SK-N-SH treated with all-trans-retinoic acid at 6 μM for 48 hours (cell line): ENCODE measurements at places on chromosomes 11 and 22.

DNA sequence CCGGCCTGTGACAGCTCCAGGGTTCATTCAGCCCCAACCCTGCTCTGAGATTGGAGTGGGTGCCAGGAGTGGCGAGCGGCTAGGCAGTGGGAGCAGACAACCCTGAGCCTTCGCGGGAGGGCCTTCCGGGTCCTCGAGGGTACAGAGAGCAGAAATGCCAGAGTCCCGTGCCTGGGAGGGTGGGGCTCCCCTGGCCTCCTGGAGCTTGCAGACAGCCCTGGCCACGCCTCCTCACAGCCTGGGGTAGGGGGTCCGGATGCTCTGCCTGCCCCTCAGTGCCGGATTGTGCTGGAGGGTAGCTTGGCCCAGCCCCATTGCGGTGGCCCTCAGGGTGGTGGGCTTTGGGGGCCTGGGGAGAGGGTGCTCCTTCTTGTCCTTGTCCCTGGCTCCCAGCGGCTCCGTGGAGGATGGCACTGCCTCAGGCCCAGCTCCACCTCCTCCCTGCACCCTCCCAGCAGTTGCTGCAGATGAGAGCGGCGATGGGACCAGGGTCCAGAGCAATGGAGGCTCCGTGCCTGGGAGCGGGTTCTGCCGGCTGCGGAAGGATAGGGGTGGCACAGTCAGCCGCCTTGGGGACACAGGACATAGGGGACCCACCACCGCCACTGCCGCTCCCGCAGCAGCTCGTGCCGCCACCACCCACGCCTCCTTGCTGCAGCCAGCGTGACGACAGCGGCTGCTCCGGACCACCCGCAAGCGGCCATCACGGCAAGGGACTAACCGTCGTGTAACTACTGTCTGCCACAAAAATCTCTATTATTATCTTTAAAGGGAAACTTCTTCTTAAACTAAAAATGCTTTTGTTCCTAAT is 34.9 kb upstream of the OR10G7 start:
- peak; percentile 90 for ATAC-seq

DNA sequence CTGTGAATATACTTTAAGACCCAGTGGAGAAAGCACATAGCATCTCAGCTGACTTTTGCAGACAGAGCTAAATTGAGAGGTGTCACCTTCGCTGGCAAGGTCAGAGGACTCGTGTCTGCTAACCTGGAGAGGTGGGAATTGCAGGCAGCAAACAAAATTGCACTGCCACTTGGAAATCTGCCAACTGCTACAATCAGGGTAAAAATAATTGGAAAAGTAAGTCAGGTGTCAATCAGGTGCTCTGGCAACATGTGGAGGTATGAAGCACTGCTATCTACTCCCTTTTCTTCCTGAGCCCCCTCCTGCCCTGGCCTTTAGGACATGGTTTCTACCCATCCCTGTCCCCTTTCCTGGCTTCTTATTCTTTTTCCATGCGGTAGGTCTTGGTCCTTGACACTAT is 24.1 kb upstream of the LRRC55 start:
- ATAC-seq, result no peak

DNA sequence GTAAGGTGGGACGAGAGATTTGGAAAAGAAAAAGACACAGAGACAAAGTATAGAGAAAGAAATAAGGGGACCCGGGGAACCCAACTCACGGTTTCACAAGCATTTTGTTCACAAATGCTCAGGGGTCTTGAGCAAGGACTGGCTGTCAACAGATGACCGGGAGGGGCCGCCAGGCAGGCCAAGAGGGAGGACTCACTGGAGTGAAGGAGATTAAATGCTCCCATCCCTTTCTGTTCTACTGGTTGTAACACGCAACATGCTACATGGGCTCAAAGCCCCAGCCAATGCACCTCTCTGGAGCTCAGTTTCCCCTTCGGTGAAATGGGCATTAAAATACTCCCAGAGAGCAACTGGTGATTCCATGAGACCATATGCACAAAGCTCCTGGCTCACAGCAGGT is 13.4 kb downstream of the SHANK2 start:
- no peak for ATAC-seq

- ATAC-seq, result no peak
Measured at GRCh38 chr11:123903932-123904331, 2.0 kb downstream of the OR8D4 start.

DNA sequence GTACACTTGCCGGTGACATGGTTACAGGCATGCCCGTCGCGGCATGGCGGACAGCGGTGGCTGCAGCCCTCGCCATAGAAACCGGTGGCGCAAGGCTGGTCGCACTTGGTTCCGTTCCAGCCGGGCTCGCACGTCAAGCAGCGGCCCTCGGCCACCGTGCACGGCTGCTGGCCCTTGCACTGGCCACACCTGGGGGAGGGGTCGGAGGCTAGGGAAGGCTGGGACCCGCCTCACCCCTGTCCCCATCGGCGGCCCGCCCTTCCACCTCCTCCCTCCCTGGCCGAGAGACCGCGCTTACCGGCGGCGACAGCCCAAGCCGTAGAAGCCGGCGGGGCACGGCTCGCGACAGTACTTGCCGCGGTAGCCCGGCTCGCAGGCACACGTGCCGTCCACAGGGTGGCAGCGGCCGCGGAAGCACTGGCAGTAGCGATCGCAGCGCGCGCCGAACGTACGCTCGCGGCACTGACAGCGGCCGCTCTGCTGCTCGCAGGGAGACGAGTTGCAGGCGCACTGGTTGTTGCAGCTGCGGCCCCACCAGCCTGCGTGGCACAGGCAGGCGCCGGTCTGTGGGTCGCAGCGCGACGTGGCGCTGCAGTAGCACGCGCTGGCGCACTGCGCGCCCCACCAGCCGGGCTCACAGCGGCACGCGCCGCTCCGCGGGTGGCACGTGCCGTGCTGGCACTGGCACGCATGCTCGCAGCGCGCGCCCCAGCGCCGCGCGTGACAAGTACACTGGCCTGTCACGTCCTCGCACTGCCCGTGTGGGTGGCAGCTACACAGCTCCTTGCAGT is 6.7 kb downstream of the SCARF2 start:
- ATAC-seq, result no peak

DNA sequence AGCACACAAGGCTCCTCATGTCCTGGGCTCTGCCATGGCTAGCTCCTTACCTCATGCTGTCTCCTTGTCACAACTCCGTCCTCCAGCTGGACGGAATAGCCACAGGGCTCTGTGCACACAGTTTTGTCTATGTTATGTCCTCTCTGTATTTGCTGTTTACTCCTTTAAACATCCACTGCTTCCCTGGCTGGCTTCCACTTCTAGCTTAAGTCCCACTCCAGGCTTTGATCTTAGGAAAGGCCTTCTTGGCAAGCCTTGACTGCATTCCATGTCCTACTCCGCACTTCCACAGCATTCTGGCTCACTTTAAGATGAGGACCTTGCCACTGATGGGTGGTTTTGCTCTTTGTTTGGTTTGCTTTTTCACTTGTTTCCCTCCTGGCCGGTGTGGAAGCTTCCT is 22.9 kb upstream of the ROBO3 start:
- no peak for ATAC-seq

DNA sequence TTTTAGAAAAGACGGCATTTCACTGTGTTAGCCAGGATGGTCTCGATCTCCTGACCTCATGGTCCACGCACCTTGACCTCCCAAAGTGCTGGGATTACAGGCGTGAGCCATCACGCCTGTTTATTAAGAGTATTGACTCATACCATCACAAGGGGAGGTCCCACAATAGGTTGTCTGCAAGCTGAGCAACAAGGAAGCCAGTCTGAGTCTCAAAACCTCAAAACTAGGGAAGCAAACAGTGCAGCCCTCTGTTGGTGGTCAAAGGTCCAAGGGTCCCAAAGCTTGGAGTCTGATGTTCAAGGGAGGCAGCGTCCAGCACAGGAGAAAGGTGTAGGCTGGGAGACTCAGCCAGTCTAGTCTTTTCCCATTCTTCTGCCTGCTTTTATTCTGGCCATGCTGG is 32.8 kb upstream of the LDLRAD3 start:
- ATAC-seq, result no peak

DNA sequence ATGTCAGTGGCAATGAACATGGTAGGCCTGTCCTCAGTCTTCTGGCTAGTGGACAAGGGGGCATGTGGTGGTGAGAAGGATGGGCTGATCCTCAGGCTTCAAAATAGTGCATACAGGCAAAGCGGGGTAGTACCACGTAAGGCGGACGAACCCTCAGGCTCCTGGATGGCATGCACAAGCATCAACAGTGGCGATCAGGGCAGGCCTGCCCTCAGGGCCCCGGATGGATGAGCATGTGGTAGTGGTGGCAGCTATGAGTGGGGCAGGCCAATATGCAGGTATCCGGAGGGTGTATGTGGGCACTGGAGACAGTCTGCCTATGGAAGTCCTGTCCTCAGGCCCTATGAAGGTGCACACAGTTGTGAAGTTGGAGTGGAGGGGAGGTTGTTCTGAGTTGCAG is 163.8 kb downstream of the GUCY1A2 start:
- ATAC-seq, result no peak

GRCh38 chr11:19243143-19243542 is 2.4 kb upstream of the E2F8 start:
- ATAC-seq, result no peak

- no peak for ATAC-seq
Measured at GRCh38 chr22:44384563-44385295, 72.0 kb upstream of the SHISAL1 start.

DNA sequence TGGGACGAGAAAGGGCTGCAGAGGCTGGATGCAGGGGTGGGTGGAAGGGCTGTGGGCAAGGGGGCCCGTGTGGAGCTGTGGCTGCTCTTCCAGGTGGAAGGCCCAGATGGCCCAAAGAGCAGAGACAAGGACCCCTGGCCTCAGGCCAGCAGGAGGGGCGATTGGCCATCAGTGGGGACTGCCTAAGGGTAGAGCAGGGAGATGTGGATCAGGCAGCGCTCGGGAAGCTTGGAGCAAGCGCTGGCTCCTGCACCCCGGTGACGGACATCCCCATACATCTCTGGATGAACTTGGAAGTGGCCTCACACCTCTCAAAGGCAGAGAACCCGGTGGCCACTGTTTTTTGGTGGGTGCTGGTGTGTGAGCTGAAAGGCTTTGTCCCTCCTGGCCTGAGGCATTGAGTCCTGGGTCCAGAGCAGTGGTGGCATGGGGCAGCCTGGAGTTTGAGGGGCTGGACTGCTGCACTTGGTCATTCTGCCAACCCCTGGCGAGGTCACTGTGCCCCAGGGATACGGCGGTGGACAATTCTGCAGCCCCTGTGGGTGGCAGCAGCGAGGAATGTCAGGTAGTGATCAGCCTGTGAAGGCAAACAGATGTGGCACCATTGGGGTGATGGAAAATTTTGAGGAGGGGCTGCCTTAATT is 5.9 kb downstream of the FRMD8 start:
- ATAC-seq, result no peak

DNA sequence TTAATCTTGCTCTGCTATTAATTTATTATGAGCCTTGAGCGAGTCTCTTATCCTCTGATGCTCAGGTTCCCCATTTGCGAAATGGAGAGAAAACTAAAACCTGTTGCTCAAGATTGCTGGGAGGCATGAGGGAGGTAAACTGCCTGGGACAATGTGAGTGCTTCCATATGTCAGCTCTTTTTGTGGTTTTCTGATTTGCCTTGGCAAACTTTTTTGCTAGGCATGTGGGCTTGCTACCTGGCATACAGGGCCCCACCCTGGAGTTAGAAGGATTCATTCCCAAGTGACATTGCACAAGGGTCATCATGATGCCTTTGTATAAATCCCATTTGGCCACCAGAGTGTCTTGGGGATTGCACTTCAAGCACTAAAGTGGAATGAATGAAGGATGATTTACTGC is 22.4 kb downstream of the TSPAN18 start:
- ATAC-seq, result no peak

DNA sequence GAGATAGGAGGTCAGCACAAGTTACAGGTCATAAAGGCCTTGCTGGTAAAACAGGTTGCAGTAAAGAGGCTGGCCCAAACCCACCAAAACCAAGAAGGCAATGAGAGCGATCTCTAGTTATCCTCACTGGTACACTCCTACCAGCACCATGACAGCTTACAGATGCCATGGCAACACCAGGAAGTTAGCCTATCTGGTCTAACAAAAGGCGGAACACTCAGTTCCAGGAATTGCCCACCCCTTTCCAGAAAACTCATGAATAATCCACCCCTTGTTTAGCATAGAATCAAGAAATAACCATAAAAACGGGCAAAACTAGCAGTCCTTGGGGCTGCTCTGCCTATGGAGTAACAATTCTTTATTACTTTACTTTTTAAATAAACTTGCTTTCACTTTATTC is 43.5 kb upstream of the B3GAT1 start:
- no peak for ATAC-seq

DNA sequence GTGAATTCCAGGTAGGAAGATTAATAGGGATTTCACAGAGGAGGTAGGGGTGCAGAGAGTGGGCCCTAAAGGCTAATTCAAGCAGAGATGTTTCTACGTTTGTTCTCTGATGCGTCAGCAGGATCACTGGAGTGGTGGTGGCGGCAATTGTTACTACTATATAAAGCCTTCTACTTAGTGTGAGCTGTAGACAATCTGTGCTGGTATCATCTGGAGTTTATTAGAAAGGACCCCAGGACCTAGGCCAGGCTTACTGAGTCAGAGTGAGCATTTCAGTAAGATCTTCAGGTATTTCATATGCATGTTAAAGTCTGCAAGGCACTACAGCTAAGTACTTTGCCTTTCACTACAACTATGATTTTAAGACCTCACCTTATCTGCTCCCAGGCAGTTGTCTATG is 59.5 kb downstream of the USP35 start:
- ATAC-seq, result peak; percentile 59

DNA sequence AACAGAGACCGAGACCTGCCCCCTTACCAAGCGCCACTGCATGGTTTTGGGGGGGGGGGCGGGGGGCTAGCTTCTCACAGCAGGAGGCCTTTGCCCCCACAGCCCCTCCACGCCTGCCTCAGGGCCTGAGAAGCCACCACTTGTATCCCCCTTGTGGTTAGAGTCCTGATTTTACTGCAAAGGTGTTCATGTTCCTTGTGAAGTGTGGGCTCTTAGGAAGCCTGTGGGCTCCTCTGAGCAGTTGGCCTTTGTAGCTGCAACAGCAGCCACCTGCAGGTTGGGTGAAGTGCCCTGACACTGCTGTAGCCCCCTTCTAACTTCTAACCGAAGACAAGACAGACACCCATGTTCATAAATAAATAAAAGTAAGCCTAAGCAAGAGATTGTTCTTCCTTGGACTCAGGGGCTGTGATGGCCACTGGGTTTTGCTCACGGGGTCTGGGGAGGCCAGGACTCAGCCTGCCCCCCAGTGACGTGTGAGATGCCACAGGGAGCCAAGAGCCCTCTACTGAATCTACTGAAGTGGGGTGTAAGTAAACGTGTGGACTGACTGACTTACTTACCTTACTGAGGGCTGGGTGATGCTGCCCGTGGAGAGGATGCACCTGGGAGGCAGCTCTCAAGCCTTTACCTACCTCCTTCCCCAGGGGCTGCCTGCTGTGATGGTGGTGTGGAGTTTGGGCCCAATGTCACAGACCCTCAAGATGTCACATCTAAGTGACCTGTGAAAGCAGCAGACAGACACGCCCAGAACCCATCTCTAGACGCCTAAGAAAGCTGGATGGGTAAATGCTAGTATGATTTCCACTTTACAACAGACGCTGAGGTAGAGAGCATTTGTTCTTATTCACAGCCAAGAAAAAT is 25.8 kb downstream of the USP35 start:
- ATAC-seq, result no peak
